ENCODE measurements at places on chromosomes 4 and X.

- no peak for DNase-seq
Observed at GRCh38 chrX:12229986-12230385, 91.7 kb downstream of the FRMPD4 start.

DNA sequence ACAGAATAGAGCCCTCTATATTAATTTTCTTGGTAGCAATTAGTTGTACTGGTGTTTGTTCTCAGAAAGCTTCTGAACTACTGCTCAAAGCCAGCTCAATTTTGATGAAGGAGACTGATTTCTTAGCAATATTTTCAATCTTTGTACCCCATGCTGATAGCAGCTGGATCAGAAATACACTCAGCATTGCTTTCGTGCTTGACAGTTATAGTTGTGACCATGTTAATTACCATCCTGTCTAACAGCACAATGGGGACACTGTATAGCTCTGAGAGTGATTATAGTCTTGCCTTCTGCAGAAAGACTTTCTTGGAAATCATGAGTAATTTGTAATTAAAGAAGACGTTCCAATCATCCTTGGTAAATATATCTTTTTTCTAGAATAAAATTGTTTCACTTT is 79.7 kb upstream of the GNPDA2 start:
- no peak for DNase-seq

DNA sequence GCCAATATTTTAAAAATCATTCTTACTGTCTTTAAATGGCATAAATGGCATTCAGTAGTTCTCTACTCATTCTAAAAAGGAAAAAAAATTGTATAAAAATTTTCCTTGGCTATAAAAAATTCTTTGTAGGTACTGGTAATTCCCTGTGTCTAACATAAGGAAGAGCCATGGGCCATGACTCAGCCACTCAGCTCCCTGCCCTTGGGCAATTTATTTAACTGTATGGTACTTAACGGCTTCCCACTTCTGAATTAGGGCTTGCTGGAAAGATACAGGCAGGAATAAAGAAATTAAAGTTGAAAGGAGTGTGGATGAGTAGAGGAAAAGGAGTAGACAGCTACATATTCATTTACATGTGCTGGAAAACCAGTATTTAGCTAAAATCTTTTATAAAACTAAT is 30.6 kb downstream of the ABHD18 start:
- no peak for DNase-seq

GRCh38 chr4:129345609-129346008 is 249.7 kb downstream of the C4orf33 start:
- DNase-seq: no peak

GRCh38 chrX:50054147-50054546 is 131.8 kb downstream of the CLCN5 start:
- DNase-seq: no peak

All from stimulated activated CD4-positive, alpha-beta T cell treated with anti-CD3 and anti-CD28 coated beads, Interleukin-4, amount 100 ng/mL, for 48 hours (primary cell).